Endothelial cell of umbilical vein (primary cell): ENCODE measurements at places on chromosomes 12 and 14. TPM values are rescaled to one million over a fixed set of nuclear protein-coding genes. Genes with fewer than 3 reads are reported as not detected.

The TSPAN19 gene
- polyA plus RNA-seq, result not detected in 2 replicates

The RASAL1 gene
- not detected in 2 replicates for polyA plus RNA-seq

The TTC9 gene
- polyA plus RNA-seq, result 0.06 TPM in 2 replicates

The FSCB gene
- polyA plus RNA-seq, result not detected in 2 replicates

- DNase-seq, result no peak
These were observed 415.4 kb upstream of the PRICKLE1 start for GRCh38 chr12:43004908-43005307.

DNA sequence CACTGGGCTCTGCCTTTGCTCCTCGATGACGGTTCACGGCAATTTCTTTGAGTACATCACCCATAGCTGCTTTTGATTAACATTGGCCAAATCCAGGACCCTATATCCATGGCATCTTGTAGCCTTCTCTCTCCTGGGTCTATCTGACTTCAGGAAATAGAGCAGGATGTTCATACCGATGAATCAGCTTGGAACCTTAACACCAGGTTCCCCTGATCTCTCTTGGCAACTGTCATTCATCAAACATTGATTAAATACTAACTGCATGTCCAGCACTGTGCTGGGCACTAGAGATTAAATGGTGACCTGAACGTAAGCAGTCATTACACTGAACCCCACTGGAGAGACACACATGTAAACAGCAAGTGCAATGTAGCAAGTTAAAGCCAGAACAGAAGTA, 77.0 kb upstream of the MED13L start:
- DNase-seq, result no peak

- no peak for DNase-seq
These were observed 7.0 kb downstream of the APOLD1 start for GRCh38 chr12:12792421-12792820.

GRCh38 chr12:28057856-28058615, 85.5 kb upstream of the PTHLH start:
- DNase-seq, result peak; percentile 7

DNA sequence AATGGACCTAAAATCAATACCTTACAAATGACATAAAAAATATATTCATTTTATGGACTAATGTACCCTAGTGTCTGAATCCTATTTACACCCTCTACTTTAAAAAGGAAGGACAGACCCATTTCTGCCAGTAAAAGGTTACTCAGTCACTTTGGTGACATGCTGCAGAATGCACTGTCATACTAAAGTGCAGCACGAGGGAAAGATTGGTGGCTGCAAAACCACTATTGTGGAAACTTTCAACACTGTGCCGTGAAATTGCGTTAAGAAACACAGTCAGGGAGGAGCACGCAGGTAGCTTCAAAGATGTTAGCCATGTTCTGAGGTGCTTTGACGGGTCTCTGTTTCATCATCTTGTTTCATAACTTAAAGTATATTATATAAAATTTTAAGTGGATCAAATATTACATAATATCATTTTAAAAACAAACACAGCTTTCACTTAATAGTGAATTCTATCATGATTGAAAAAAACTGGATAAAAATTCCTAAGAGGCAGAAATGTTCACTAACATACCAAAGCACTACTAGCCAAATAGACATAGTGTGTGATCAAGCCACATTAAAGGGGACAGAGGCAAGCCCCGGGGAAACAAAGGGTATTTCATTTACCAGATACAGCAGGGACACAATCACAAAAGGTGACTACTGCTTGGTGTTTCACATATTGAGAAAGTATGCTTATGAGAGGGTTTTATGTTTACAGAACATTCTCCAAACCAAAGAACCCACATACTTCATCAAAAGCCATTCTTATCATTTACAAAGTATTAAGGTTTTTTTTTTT, 330.8 kb upstream of the SOX5 start:
- no peak for DNase-seq

GRCh38 chr12:24838531-24838950, 110.4 kb downstream of the BCAT1 start:
- DNase-seq, result no peak

DNA sequence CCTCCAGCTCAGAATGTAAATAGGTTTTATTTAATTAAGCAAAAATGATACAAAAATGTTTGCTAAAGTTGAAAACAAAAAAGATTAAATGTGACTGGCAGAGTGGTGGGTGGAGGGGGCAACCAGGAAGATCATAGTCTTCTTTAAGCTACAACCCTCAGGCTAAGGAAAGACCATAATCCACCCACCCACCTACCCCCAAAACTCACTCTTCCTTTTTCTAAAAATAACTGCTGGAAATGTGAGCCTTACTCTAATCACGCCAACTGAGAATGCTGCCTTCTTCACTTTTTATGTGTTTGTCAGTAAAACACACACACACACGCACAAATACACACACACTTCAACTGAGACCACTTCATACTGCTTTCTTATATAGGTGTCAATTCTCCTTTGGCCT, 230.0 kb upstream of the EGLN3 start:
- no peak for DNase-seq

- DNase-seq, result no peak
These were observed 193.9 kb downstream of the BCAT1 start for GRCh38 chr12:24754690-24755638.

GRCh38 chr12:12901158-12901791, 9.9 kb downstream of the GPRC5A start:
- peak; percentile 71 for DNase-seq

DNA sequence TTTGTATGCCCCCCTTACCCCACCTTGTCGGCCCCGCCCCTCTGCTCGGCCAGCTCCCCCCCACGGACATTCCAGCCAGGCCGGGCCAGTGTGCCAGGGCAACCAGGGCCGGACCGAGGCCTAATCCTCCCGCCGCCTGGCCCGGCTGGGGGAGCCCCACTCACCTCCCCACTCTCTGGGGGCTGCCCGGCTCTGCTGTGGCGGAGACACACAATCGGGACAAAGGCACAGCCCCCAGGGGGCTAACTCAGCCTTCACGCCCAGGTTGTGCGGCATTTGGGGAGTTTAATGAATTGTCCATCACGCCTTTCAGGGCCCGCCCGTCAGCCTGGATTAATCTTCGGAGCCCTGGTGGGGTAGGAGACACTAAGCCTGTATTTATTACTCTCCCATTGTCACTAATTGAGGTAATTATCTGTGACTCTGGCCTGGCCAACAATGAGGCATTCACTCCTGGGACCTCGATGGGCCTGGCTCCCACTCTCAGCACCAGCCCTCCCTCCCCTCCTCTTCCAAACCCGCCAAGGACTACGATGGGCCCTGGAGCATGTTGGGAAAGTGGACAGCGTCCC, 8.7 kb downstream of the WNT1 start:
- no peak for DNase-seq
